ENCODE measurements at places on chromosomes 7 and 10.

GRCh38 chr7:104979167-104979841 lies 34.7 kb upstream of the KMT2E start:
- DNase-seq, result no peak

GRCh38 chr7:40700653-40701421 lies 566.0 kb downstream of the SUGCT start:
- DNase-seq, result no peak

GRCh38 chr7:134071355-134072331 lies 55.5 kb upstream of the LRGUK start:
- DNase-seq, result peak; percentile 27

DNA sequence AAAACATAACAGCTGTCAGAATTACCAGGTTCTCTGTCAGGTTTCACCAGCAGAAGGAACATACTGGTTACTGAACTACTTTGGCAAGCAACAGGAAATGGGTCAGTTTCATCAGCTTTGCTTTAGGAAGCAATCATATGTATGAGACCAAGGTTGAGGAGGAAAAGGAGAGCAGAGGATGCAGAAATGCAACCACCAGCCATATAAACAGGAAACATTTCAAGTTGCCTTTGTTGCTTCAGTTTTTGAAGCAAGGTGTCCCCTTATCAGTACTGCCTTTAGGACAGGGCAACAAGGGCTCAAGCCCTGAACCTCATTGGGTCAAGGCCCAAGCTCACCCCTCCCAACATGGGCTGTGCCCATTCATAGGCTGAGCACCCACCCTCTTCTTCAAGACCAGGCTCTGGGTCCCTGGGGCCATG lies 10.2 kb downstream of the HIPK2 start:
- DNase-seq, result no peak

DNA sequence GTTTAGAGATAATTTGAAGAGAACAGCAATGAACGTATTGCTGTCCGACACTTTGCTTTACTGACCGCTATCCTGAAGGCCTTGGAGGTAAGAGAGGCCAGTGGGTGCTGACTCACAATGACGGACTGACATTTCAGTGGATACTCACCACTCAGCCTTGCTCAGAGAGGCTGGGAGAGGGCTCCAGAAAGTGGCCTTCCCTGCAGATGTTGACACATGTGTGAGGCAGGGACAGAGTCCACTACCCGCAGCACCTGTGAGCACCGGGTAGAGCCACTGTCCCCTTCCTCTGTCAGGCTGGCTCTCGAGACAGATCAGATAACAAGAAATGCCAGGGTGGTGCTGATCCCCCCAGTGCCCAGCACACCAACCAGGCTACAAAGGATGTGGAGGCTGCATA lies 75.0 kb downstream of the GPR26 start:
- DNase-seq, result no peak
